ENCODE measurements at places on chromosomes 1 and 21.

DNA sequence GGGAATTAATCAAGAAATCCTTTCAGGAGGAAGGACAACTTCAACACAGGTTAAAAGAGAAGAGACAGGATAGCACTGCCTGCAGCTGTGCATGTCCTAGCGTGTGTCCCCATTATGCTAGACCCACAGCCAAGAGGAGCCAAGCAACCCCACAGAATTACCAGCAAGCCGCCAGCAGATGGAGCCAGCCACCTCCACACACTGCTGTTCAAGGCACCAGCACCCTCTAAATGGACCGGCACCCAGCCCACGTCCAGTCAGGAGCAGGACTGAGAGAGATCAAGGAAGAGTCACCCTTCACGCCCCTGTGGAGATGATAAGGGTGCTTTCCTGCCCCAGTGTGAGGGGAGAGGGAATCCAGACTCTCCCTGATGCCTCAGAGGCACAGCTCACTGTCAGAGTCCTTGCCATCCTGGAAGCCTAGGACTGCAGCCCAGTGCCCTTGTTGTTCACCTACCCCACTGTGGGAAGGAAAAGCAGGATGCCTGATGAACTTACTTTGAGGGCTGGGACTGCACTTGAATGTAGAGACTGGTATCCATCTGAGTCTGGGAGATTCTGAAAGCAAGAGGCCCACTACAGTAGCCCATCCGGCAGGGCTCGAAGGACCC lies 37.1 kb upstream of the CTTNBP2NL start:
- no peak for DNase-seq

GRCh38 chr1:201354901-201355295 lies 22.6 kb downstream of the TNNT2 start:
- DNase-seq = no peak

- DNase-seq = no peak
Measured at GRCh38 chr1:94608142-94608851, 66.7 kb upstream of the F3 start.

DNA sequence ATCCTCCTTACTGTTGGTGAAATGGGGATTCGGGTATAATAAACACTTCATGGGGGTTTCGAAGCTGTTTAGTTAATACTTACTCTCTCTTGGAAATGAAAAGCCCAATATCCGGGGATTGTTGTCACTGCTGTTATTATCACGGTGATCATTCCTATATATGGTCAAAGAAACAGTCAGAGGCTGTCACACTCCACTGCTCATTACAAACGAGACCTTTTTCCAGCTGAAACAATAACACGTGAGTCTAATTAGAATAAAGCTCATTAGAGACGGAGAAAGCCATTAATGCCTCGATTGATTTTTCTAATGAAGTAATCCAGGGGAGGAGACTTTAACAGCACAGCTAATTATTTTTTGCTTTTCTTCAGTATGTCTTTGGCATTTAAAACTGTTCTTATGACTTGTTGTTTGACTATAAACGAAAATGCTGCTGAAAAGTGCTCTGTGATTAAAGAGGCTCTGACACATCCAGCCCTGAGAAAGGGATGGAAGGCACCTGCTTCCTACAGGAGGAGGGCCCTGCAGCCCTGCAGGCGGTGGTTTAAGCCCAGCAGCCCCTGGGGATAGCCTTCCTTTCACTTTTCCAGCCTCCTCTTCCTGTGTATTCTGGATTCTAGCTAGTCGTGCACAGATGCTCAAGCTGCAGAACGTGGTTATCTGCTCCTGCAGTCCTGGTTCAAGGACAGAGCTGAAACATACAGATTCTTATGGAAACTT lies 143.6 kb downstream of the EDEM3 start:
- DNase-seq = no peak

GRCh38 chr1:65339866-65340468 lies 30.6 kb downstream of the DNAJC6 start:
- DNase-seq = no peak

GRCh38 chr1:201708085-201708512 lies 120.9 kb upstream of the IPO9 start:
- no peak for DNase-seq

DNA sequence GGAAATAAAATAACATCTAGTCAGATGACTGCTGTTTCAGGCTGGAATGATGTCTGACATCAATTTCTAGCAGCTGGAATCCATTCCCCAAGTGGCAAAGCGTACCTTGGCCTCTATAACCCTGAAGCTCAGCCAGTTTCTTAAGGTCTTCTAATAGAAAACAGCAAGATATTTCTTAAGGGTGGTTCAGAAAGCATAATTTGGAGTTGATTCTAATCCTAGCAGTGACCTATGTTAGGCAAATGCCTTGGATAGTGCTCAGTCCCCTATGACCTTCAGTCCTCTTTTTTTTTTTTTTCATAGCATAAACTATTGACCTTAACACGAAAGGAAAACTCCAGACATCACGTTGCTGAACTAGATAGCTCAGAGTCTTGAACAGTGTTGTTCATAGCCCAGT lies 56.5 kb downstream of the LAMC2 start:
- no peak for DNase-seq

GRCh38 chr1:99754697-99755096 lies 11.7 kb downstream of the FRRS1 start:
- no peak for DNase-seq

DNA sequence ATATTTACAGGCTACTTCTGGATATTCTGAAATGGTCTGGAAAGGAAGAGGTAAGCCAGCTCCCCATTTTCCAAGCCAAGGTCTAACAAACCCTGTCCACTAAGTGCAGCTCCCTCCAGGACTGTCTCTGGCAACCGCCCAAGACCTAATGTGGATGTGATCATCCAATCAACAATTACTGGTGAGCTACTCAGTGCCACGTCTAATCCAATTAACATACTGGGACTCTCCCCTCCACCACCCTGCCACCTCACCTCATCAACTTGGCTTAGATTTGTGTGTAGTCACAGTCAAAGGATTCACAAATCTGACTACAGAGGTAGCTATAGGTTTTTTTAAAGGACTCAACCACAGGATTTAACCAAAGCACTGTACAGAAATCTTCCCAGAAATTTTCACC lies 25.4 kb upstream of the S100A7 start:
- DNase-seq = no peak

DNA sequence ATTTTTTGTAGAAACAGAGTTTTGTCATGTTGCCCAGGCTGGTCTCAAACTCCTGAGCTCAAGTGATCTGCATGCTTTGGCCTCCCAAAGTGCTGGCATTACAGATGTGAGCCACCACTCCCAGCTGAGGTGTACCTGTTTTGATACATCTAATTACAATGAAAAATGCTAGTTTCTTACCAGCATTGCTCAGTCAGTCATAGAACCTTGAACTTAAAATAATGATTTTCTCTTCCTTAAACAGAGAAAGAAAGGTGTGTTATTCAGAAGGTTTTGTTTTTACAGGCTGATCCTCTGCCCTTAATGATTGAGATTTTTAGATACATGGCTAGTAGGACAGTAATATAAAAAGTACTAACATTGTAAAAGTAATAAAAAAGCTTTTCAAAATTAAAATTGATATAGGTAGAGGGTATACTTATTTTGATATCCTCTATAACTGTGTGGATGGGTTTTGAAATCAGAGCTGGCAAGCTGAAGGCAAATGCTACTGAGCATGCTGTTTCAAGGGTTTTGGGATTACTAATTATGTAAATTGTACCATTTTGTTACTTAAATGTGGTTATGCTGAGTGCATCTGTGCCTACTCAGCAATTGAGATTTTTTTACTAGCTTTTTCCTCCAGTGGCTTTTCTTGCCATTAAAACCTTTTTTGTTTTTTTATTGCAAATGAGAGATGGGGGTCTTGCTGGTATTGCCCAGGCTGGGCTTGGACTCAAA lies 16.1 kb downstream of the PRRC2C start:
- no peak for DNase-seq

DNA sequence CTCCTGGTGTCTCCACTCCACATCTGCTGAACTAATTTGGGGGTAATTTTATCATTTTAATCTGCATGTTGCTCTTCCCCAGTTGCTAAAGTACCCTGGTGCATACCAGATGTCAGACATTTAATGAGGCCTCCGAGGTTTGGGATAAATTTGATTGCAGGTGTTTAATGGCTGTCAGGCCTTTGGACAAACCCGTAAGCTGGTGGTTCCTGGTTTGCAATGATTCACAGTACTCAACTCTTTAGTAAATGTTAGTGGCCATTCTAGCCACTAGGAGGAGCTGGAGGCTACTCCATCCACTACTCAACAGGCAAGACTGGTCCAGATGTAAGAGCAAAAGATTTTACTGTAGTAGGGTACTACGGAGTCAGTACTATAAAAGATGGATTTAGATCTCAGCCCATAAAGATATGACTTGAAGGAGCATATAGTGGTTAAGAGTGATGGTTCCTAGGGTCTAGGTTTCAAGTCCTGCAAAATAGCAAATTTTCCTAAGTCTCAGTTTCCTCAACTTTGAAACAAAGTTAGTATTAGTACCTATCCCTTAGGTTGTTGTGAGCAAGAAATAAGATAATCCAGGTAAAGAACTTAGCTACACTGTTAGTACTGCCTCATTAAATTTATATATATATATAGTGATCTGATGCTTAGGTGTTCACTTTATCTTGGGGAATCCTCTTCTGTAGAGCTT lies 132.8 kb downstream of the SNX7 start:
- DNase-seq = peak; percentile 15

- no peak for DNase-seq
Measured at GRCh38 chr1:38941093-38941492, 537 bp downstream of the RHBDL2 start.

GRCh38 chr21:34582506-34583150 lies 32.3 kb downstream of the RCAN1 start:
- no peak for DNase-seq

GRCh38 chr1:175520186-175520585 lies 223.2 kb downstream of the TNR start:
- no peak for DNase-seq

- DNase-seq = no peak
Measured at GRCh38 chr1:177569476-177569875, 398.7 kb downstream of the BRINP2 start.

- DNase-seq = no peak
Measured at GRCh38 chr21:31609081-31609480, 50.4 kb upstream of the SOD1 start.

- DNase-seq = no peak
Measured at GRCh38 chr1:3543076-3544039, 68.0 kb downstream of the MEGF6 start.
